ENCODE measurements at places on chromosomes 11 and 22.
A peak's percentile ranks its signal among the peaks of the same experiment; 100 is the strongest.

GRCh38 chr11:2328021-2328420 is 26.2 kb downstream of the TSPAN32 start:
- H3K36me3 ChIP-seq, result no peaks in the 10 kb centered on the region
- H3K27me3 ChIP-seq, result peaks cover 4% of the 10 kb centered on the region
- no peaks in the 10 kb centered on the region for H3K4me1 ChIP-seq
- no peak overlapping the region for H3K27ac ChIP-seq

GRCh38 chr11:26599425-26599824 is 27.4 kb upstream of the MUC15 start:
- no peaks in the 10 kb centered on the region for H3K27me3 ChIP-seq
- no peak overlapping the region for H3K27ac ChIP-seq

- H3K36me3 ChIP-seq, result no peaks in the 10 kb centered on the region
- H3K4me1 ChIP-seq, result peaks cover 37% of the 10 kb centered on the region
- H3K27ac ChIP-seq, result peak overlapping the region; percentile 92
- peak overlapping the region; percentile 69 for H3K4me3 ChIP-seq
Observed at GRCh38 chr11:74018331-74019005, 9.6 kb upstream of the UCP3 start.

DNA sequence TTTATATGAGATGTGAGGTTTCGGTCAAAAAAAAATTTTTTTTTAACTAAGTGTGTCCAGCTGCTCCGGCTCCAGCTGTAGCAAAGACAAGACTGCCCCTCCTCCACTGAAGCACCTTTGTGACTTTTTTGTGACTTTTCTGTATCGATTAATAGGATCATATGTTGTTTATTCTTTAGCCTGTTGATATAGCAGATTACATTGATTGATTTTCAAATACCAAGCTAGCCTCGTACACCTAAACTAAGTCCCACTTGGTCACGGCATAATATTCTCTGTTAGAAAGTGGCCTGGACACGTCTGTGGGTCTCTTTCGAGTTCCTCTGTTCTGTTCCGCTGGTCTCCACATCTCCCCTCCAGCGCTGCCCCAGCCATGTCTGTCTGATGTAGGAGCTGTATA is 126.8 kb downstream of the IGLL1 start:
- H3K4me1 ChIP-seq, result peaks cover 28% of the 10 kb centered on the region
- no peaks in the 10 kb centered on the region for H3K36me3 ChIP-seq
- no peak for DNase-seq
- H3K27me3 ChIP-seq, result no peaks in the 10 kb centered on the region
- H3K27ac ChIP-seq, result no peak overlapping the region

DNA sequence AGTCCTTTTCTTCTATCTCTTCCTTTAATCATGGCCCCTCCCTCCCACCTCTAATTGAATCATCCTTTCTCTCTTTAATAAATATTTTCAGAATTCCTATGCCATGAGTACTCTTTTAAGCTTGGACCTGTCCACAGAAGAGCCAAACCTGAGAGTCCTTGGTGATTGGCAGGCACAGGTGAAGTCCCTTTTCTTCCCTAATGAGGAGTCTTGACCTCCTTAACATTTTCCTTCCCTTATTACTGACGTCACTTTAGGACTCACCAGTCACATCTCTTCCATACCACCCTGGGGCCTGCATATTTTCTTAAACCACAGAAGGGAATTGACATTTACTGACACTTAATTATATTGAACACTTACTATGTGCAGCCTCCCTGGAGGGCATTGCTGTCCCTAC is 41.0 kb upstream of the RASSF10 start:
- DNase-seq, result no peak
- no peak overlapping the region for H3K4me3 ChIP-seq
- 0 out of 2 replicates have a peak, but pooled peaks cover 10% of the 10 kb centered on the region for H3K4me1 ChIP-seq
- no peaks in the 10 kb centered on the region for H3K36me3 ChIP-seq

DNA sequence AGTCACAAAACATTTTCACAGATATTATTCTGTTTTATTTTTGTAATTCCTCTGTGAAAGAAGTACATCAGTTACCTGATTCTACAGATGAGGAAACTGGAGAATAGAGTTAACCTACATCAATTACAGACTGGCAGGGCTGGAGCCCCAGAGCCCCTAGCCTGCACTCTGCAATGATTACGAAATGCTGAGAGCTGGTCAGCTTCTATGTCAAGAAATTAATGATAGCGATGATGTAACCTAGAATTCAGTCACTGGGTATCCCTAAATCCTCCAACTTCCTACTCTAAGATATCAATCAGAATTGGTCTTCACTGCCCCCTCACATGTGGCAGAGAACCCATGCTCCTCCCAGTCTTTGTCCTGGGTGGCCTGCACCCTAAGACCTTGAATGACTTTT is 273.5 kb upstream of the PLET1 start:
- H3K27ac ChIP-seq, result no peak overlapping the region
- H3K4me3 ChIP-seq, result no peak overlapping the region
- no peak for DNase-seq
- H3K27me3 ChIP-seq, result no peaks in the 10 kb centered on the region
- no peaks in the 10 kb centered on the region for H3K4me1 ChIP-seq

DNA sequence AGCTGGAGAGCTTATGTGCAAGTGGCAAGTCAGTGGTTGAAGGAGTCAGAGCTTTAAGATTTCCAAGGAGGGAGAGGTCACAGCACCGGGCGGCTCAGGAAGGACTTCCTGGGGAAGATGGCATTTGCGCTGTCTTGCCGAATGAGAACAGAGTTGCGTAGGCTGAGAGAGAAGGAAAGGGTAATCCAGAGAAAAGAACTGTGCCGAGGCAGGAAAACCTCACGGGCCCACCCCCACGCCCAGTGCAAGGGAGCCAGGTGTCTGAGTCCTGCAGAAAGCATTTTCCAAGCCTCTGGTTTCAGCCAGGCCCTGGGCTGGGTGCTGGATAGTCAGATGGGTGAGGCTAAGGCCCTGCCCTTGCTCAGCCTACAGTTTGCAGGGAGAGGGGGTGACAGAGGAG is 3.2 kb upstream of the AP1B1 start:
- H3K4me3 ChIP-seq, result no peak overlapping the region
- no peaks in the 10 kb centered on the region for H3K36me3 ChIP-seq
- H3K27me3 ChIP-seq, result no peaks in the 10 kb centered on the region
- DNase-seq, result no peak

DNA sequence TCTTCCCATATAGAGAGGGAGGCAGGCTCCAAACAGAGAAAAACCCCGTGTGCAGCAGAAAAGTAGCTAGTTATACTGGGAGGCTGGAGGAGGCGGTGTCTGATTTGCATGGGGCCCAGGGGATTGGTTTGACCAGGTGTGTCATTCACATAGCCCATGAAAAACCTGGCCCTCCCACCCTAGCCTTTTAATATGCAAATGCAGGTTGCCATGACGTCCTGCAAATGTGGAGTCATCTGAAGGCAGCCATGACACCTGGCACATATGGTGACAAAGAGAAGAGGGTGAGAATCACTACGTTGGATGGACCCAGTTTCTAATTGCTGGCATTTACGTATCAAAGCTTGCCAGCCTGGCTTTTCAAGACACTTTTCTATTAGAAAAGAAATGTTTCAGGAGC is 57.8 kb downstream of the FAM181B start:
- no peak for DNase-seq
- no peaks in the 10 kb centered on the region for H3K36me3 ChIP-seq
- H3K4me1 ChIP-seq, result no peaks in the 10 kb centered on the region
- no peak overlapping the region for H3K4me3 ChIP-seq
- H3K27me3 ChIP-seq, result no peaks in the 10 kb centered on the region

DNA sequence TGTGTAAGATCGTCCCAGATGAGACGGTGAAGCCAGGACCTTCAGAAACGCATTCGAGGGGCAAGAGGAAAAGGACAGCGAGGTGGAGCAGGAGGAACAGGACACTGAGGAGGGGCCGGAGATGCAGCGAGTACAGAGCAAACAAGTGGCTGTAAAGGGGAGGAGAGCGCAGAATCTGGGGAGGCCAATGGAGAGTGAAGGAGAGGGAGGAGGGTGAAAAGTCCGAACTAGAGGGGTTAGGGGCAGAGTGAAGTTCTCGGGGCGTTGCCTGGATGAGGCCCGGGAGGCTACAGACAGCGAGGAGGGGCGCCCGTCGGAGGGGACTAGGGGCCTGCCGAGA is 8.8 kb upstream of the PPIL2 start:
- peaks cover 2% of the 10 kb centered on the region for H3K36me3 ChIP-seq
- H3K4me1 ChIP-seq, result peaks cover 30% of the 10 kb centered on the region
- no peaks in the 10 kb centered on the region for H3K27me3 ChIP-seq
- peak overlapping the region; percentile 64 for H3K27ac ChIP-seq

GRCh38 chr11:64848214-64848825 is 3.9 kb upstream of the CDC42BPG start:
- peaks cover 65% of the 10 kb centered on the region for H3K4me1 ChIP-seq
- no peak overlapping the region for H3K27ac ChIP-seq
- DNase-seq, result no peak
- no peaks in the 10 kb centered on the region for H3K36me3 ChIP-seq

GRCh38 chr11:66641834-66642233 is 3.3 kb downstream of the RBM4 start:
- DNase-seq, result no peak
- H3K36me3 ChIP-seq, result peaks cover 55% of the 10 kb centered on the region
- no peaks in the 10 kb centered on the region for H3K27me3 ChIP-seq
- H3K4me3 ChIP-seq, result peak overlapping the region; percentile 19
- peaks cover 76% of the 10 kb centered on the region for H3K4me1 ChIP-seq

GRCh38 chr11:16924826-16925560 is 89.2 kb downstream of the PLEKHA7 start:
- no peaks in the 10 kb centered on the region for H3K27me3 ChIP-seq
- peak; percentile 78 for DNase-seq
- H3K36me3 ChIP-seq, result no peaks in the 10 kb centered on the region
- peaks cover 25% of the 10 kb centered on the region for H3K4me1 ChIP-seq
- H3K27ac ChIP-seq, result no peak overlapping the region

- no peaks in the 10 kb centered on the region for H3K27me3 ChIP-seq
- H3K4me3 ChIP-seq, result no peak overlapping the region
- no peak overlapping the region for H3K27ac ChIP-seq
- no peak for DNase-seq
- H3K36me3 ChIP-seq, result peaks cover 24% of the 10 kb centered on the region
Observed at GRCh38 chr11:46745328-46745727, 26.3 kb downstream of the F2 start.

- no peak for DNase-seq
- no peak overlapping the region for H3K4me3 ChIP-seq
- H3K27me3 ChIP-seq, result no peaks in the 10 kb centered on the region
Observed at GRCh38 chr11:77167111-77167626, 39.1 kb downstream of the MYO7A start.

GRCh38 chr11:124535552-124536232 is 7.8 kb downstream of the OR8B12 start:
- no peaks in the 10 kb centered on the region for H3K4me1 ChIP-seq
- H3K27me3 ChIP-seq, result no peaks in the 10 kb centered on the region
- no peak for DNase-seq
- H3K36me3 ChIP-seq, result no peaks in the 10 kb centered on the region

GRCh38 chr11:83051760-83052671 is 19.7 kb downstream of the RAB30 start:
- H3K4me1 ChIP-seq, result peaks cover 22% of the 10 kb centered on the region
- H3K27ac ChIP-seq, result no peak overlapping the region
- H3K27me3 ChIP-seq, result no peaks in the 10 kb centered on the region
- H3K36me3 ChIP-seq, result no peaks in the 10 kb centered on the region
- H3K4me3 ChIP-seq, result no peak overlapping the region

- H3K4me1 ChIP-seq, result no peaks in the 10 kb centered on the region
- H3K27ac ChIP-seq, result no peak overlapping the region
- H3K27me3 ChIP-seq, result no peaks in the 10 kb centered on the region
- no peak overlapping the region for H3K4me3 ChIP-seq
- DNase-seq, result no peak
- H3K36me3 ChIP-seq, result no peaks in the 10 kb centered on the region
Observed at GRCh38 chr11:97772705-97773104, 1248.0 kb upstream of the CNTN5 start.

DNA sequence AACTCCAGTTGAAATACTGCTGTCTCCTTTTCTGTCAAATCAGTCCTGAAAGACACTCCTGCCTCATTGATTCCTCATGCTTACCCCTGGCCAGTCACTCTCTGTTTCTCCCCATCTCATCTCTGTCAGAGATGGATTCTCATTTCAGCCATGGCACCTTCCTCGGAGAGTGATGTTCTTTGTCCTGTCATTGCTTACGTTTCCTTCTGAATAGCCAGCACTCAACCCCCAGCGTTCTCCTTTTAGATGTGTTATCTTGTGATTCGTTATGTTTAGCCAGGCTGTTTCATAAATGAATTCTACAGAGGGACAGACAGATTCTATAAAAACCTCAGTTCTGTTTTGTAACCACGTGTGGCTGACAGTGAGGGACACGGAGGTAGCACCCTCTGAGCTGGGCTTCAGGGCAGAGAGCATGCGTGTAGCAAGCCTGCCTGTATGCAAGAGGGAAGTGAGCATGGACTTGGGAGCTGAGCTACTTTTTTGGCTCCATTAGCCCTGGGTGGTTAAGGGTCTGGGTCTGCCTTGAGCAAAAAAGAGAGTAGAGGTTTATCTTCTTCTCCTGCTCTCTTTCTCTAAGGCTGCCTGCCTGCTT is 354.6 kb downstream of the DDX10 start:
- no peak overlapping the region for H3K27ac ChIP-seq
- H3K4me3 ChIP-seq, result no peak overlapping the region
- H3K27me3 ChIP-seq, result no peaks in the 10 kb centered on the region
- H3K36me3 ChIP-seq, result no peaks in the 10 kb centered on the region

DNA sequence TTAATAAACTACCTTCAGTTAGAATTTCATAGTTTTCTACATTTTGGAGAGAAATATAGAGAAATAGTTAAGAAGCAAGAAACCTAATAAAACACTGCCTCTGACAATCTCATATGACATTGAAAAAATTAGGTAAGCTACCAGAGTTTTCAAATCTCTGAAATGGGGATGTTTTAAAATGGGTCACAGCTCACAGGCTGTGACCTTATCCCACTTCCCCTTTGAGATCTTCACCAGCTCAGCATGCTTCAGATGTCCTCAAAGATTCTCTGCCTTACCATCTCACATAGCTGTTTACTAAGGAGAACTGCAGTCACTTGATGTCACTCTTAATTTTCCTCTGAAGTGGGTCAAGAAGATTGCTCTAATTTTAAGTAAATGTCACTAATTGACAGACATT is 717.8 kb downstream of the JRKL start:
- H3K36me3 ChIP-seq, result no peaks in the 10 kb centered on the region
- no peak overlapping the region for H3K4me3 ChIP-seq
- no peak overlapping the region for H3K27ac ChIP-seq
- no peaks in the 10 kb centered on the region for H3K27me3 ChIP-seq
- H3K4me1 ChIP-seq, result no peaks in the 10 kb centered on the region

GRCh38 chr11:85737738-85738137 is 51.7 kb upstream of the CCDC89 start:
- DNase-seq, result no peak
- H3K36me3 ChIP-seq, result no peaks in the 10 kb centered on the region
- no peak overlapping the region for H3K4me3 ChIP-seq
- H3K27me3 ChIP-seq, result no peaks in the 10 kb centered on the region
- H3K4me1 ChIP-seq, result no peaks in the 10 kb centered on the region
- no peak overlapping the region for H3K27ac ChIP-seq

GRCh38 chr22:40251106-40251505 is 73.4 kb downstream of the TNRC6B start:
- H3K27me3 ChIP-seq, result no peaks in the 10 kb centered on the region
- DNase-seq, result no peak
- peaks cover 5% of the 10 kb centered on the region for H3K36me3 ChIP-seq
- no peak overlapping the region for H3K27ac ChIP-seq

- no peaks in the 10 kb centered on the region for H3K27me3 ChIP-seq
- no peak overlapping the region for H3K4me3 ChIP-seq
- DNase-seq, result no peak
- no peaks in the 10 kb centered on the region for H3K36me3 ChIP-seq
- no peaks in the 10 kb centered on the region for H3K4me1 ChIP-seq
- no peak overlapping the region for H3K27ac ChIP-seq
Observed at GRCh38 chr11:132844956-132845696, 687.2 kb downstream of the OPCML start.
